LNCaP clone FGC (cell line): ENCODE measurements at places on chromosomes 4 and X.
A peak's percentile ranks its signal among the peaks of the same experiment; 100 is the strongest.

DNA sequence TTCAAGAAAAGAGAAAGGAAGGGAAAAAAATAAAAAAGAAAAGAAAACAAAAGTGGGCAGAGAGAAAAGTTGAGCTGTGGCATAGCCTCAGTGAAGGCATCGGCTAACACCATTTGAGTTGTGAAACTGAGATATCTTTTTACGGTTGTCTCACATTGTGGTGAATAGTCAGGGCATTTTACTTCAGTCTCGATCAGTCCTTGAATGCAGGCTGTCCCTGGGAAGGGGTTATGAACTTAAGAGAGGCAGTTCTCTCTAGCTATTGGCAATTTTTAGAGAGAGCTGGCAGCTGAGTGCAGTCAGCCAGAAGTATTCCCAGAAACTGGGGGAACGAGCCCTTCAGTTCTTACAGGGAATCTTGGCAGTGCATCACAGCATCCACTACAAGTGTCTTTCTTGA, 93.5 kb upstream of the SLC6A14 start:
- DNase-seq, result no peak

DNA sequence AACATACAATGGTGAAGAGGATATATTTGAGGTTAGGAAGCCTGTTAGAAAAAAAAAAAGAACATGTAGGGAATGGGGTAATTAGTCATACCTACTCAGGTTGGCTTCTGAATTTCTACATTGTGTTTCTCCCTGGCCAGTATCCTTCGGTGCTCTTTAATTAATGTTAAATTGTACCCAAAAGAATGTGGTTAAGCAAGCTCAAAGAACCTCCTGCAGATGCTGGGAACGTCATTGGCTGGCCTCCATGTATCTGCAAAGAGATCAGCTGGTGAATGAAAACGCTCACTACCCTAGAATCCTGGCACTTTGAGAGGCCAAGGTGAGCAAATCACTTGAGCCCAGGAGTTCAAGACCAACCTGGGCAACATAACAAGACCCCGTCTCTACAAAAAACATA, 942.3 kb upstream of the PRKX start:
- no peak for DNase-seq

DNA sequence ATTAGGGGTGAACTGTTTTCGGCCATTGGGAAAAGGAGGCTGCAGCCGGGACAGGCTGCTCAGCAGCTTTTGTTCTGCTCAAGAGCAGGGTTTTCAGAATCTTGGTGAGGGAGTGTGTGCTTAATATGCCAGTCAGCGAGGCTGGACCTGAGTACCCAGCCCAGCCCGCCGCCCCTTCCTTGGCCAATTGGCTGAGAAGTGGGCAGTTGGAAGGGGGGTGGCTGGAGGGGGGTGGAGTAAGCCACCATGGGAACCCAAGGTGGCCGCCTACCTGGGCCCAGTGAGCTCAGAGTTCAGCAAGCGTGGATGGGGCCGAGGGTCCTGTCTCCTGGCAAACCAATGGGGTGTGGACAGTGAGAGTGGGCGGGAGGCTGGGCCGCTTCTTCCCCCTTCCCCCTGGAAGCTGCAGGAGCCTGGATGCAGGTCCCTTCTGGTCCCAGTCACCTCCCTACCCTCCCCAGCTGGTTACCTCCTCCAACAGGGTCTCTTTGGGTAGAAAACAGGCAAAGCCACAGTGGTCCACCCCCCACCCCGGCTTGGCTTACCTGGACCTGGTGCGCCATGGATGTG, 52.5 kb downstream of the SORCS2 start:
- DNase-seq, result no peak

GRCh38 chr4:4948370-4948769, 70.9 kb downstream of the CYTL1 start:
- DNase-seq, result no peak

GRCh38 chr4:2085496-2085901, 26.4 kb downstream of the NAT8L start:
- DNase-seq, result peak; percentile 14

GRCh38 chr4:13872155-13872554, 244.6 kb upstream of the BOD1L1 start:
- DNase-seq, result no peak

- no peak for DNase-seq
These were observed 28.3 kb downstream of the ADD1 start for GRCh38 chr4:2871911-2872310.

DNA sequence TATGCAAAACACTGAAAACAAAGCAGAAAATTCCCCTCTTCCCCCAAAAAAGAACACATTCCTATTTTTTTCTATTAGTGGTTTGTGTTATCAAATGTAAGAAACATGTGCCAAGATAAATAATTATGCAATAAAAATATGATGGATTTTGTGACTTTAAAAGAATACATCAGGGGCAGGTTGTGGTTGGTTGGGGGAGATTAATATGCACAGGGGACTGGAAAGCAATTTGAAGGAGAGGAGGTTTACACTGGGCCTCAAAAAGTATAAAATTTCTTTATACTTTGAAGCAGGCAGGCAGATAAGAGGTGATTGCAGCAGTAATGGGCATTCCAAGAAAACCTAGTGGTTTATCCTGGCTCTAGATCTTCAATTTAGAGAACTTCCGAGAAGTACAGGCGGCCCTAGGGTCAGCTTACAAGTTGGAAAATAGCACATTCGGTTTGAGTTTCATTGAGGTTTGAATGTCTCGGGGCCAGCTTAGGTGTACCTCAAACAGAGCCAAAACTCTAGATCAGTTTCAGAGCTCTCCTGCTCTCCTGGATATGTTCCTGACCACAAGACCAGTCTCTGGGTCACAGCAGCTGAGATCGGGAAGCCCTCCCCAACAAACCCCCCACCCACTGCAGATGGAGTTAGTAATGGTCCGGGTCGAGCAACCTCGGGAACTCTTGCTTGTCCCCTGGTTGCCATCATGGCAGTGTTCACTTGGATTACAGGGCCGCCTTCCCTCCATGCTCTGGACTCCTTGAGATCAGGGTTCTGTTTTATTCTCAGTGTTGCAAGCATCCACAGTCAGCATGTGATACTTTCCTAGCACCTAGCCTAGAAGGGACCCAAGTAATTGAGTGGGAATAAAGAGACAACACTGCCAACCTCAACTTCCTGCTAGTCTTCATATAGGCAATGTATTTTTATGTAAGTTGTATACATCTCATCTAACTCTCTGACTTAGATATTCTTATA, 112.1 kb upstream of the DDIT4L start:
- DNase-seq, result no peak

GRCh38 chr4:1010395-1011021, 918 bp upstream of the FGFRL1 start:
- no peak for DNase-seq

GRCh38 chr4:1050486-1051213, 39.2 kb downstream of the FGFRL1 start:
- no peak for DNase-seq
